Left lobe of liver (tissue), 2 donors: ENCODE measurements at places on chromosomes 11 and 22. TPM values are rescaled to one million over a fixed set of nuclear protein-coding genes. Genes with fewer than 3 reads are reported as not detected.

RTN4R gene
- total RNA-seq: 10.9 TPM

VWA5A gene
- 3.4 TPM for total RNA-seq

GGT1 gene
- 166 TPM for total RNA-seq

P2RY6 gene
- 0.25 TPM for total RNA-seq

RIN1 gene
- total RNA-seq: 0.93 TPM

DGCR6 gene
- 4.2 TPM for total RNA-seq

SLC37A2 gene
- 3.1 TPM for total RNA-seq

DNA sequence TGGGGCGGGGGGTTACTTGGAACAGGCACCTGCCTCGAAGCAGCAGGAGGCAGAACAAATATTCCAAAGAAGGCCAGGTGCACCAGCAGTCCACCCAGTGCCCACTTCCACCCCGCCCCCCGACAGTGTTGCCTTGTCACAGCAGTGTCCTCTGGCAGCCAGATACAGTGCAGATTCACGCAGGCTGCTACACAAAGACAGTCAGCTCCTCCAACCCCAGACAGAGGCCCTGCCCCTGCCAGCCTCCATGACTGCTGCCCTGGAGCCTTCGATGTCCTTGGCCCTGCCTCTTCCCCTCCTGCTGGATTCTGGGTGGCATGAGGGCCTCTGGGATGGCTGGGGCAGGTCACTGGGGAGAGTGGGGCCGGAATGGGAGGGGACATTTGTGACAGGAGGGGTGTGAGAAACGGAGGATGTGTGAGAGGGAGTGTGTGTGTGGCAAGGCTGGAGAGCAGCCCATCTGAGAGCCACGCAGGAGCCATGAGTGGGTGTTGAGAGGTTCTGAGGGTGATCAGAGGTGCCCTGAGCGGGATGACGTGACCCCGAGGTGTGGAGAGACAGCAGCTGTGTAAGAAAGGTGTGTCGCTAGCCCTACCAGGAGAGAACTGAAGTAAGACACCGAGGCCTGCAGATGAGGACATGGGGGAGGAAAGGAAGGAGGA is 173.7 kb downstream of the CEP164 start:
- no peak for DNase-seq

GRCh38 chr11:77196961-77197360 is 68.9 kb downstream of the MYO7A start:
- DNase-seq: no peak

GRCh38 chr11:116311206-116311605 is 461.6 kb downstream of the BUD13 start:
- no peak for DNase-seq

DNA sequence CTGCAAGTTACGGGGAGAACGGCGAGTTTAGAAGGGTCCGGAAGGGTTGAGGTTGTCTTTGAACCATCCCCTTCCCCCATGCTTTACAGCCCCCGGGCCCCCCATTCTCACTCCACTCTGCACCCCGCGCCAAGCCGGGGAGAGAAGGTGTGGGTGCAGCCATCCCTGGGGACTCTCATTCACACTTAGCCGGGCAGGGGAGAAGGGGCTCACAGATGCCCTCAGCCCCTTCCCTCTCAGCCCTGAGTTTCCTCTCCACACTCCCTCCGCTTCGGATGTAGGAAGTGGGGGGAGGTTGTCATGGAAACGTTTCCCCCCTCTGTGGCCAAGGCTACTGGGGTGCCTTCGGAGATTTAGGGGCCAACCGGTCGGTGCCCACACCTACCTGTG is 334 bp downstream of the CADM1 start:
- DNase-seq: no peak

GRCh38 chr11:91239359-91239758 is 985.3 kb upstream of the FAT3 start:
- no peak for DNase-seq

DNA sequence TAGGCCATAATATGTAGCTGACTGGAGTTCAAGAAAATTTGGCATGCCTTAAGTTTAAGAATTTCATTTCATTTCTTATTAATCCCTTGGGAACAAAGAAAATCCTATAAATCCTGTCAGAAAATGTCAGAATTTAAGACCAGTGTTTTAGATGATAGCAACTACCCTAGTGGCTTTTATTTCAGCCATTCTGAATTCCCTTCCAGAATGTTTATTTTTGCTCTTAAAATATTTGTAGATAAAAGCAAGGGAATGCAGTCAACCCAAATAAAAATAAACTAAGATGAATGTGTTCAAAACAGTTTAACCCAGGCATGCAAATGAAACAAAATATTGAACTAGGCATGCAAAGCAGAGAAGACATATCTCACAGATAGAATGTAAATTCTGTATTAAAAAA is 356.9 kb upstream of the LRRC4C start:
- no peak for DNase-seq

- no peak for DNase-seq
Observed at GRCh38 chr11:37858398-37858797, 1260.4 kb upstream of the RAG2 start.

DNA sequence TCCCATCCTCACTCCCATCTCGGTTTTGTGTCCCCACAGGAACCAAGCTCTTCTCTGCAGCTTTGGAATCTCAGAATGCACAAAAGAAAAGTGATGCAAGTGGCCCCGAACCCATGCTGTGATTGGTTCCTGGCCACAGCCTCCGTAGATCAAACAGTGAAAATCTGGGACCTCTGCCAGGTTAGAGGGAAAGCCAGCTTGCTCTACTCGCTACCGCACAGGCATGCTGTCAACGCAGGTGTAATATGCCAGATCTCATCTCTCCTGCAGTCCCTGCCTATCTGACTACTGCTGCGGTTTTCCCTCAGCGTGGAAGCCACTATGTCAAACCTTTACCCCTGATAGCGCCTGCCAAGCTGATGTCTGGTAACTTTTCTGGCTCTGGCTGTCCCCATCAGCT is 200.5 kb upstream of the LRRC4C start:
- DNase-seq: no peak

GRCh38 chr11:5043380-5043779 is 2.9 kb upstream of the OR52J3 start:
- DNase-seq: no peak
